Inflammatory macrophage treated with lipopolysaccharide for 4 hours (primary cell): ENCODE measurements at places on chromosomes 3 and 15.
A peak's percentile ranks its signal among the peaks of the same experiment; 100 is the strongest.

GRCh38 chr15:63323798-63324563 lies 46.6 kb downstream of the APH1B start:
- no peak for DNase-seq

GRCh38 chr15:85282504-85283115 lies 97.8 kb upstream of the AKAP13 start:
- no peak for DNase-seq

GRCh38 chr15:43249699-43250203 lies 17.0 kb downstream of the TGM5 start:
- DNase-seq: peak; percentile 71

- DNase-seq: no peak
Observed at GRCh38 chr3:32022947-32023346, 41.4 kb downstream of the ZNF860 start.

DNA sequence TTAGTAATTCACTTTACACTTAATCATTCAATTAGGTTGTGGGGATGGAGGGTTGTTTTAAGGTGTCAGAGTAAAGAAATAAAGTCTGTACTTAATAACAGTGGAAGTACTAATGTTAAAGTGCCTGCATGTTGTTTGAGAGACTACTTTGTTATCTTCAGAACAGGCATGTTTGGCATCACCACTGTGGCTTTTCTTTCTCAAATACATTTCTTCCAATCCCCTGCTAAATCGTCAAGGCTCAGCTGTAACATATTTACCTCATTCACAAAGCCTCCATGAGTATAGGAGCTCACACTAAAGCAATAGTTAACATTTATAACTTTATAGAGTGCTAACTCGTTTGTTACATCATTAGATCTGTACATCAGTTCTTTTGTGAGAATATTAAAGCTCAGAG lies 2.6 kb downstream of the TIMMDC1 start:
- no peak for DNase-seq

DNA sequence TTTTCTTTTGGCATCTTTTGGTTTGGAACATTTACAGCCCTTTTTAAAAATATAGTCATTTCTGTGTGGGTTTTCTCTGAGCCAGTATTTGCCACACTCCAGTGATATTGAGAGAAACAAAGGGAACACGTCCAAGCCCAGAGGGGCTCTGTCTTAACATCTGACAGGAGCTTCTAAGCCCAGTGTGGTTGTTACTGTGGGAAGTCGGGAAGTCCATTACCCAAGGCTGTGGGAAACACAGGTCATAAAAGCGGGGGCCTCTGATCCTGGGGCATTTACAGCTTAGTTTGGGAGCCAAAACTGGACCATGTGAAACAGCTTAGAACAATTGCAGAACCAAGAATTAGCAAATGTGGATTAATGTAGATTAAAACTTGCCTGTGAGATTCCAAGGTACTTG lies 123.0 kb downstream of the PTPRG start:
- DNase-seq: no peak

- peak; percentile 68 for DNase-seq
Observed at GRCh38 chr15:50145451-50145872, 26.4 kb upstream of the ATP8B4 start.

DNA sequence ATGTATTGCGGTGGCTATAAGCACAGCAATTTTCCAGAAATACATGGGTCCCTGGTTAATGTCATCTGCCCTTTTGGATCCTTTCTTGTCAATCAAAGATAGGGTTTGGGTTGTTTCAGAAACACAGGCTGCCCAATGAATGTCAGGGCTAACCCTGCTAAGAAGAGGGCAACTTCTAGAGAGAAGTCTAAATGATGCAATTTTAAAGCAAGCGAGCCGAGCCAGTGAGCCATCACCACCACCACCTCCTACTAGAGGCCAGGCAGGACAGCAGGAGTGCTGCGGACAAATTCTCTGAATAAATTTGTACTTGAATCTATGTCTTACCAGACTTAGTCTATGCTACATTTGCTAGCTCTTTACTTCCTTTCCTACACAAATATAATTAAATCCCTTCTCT lies 248.4 kb downstream of the CTNNB1 start:
- no peak for DNase-seq

DNA sequence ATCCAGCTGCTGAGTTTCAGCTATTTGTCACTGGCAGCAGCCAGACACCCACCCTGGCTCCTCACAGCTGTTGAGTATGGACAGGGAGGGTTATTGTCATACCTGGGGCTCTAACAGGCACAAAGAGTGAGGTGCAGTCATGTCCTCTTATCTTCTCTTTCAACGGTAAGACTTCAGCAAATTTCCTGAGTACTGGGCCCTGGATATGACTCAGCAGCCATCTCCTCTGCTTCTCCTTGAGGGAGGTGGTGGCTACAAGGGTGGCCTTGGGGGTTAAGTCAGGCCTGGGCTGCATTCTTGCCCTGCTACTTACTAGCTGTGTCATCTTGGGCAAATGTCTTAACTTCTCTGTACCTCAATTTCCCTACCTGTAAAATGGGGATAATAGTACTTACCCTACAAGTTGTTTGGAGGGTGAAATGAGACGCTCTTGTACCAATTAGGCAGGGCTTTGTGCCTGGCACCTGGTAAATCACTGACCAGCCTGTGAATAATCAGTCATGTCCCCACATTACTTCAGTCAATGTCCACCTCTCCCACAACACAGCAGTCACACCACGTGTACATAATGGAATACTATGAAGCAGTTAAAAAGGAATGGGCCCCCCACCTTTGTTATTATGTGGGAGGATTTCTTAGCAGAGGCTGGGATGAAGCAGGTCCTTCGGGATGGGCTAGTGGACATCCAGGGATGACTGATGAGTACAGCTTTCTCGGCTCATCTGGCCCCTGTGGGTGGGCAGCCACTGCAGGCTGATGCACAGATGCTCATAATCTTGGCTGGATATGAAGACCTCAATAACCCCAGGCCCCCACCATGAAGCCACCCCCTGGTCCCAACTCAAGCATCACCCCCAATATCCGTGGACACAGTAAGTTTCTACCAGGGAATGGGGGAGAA lies 528.8 kb downstream of the SHQ1 start:
- no peak for DNase-seq

DNA sequence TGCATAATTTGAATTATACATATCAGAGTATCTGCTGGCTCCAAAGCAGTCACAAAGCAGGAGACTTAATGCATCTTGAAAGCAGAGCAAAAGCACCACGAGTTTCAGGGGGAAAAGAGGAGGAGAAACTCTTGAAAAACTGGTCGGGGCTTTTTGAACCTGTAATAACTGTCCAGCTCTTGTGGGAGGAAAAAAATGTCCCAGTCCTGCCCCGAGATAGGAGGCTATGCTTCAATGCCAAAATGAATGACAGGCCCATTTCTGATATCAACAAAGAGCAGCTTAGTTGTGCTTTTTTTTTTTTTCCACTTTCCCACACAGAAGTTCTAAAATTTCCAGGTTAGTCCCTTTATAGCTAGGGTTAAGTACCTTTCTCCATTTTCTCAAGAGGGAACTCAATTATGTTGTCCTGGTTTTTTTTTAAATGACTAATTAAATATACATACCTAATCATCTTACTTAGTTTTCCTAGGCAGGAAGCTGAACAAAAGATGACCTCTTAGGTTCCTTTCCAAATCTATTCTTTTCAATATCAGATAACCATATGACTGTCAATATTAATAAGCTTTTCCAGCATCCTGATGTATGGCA lies 120.2 kb downstream of the TFDP2 start:
- no peak for DNase-seq

DNA sequence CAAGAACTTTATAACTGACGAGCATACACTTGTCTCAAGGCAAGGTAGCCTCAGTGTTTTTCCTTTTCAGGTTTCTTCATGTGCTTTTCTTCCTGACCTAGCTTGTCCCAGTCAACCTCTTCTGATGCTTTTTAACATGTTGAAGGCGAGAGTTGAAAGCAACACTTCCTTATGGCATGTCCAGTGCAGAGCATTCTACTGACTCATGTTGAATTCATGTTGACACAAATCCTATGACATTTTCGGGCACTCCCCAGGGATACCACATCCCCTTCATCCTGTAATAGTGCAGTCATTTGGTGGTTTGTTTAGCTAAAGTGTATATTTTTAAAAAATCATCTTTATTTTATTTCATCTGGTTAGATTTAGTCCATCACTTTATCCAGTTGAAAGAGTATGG lies 75.9 kb upstream of the CBLB start:
- peak; percentile 19 for DNase-seq

GRCh38 chr3:128254066-128254590 lies 100.8 kb downstream of the EEFSEC start:
- DNase-seq: no peak

DNA sequence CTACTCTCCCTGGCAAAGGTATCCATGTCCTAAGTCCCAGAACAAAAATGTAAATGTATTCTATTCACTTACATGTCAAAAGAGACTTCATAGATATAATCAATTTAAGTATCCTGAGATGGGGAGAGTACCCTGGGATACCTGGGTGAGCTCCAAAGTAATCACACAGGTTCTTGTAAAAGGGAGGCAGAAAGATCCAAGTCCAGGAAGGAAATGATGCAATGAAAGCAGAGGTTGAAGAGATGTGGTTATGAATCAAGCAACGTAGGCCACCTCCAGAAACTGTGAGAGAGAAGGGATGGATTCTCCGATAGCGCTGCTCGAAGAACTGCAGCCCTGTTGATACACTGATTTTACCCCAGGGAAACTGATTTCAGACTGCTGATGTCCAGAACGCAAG lies 93.9 kb upstream of the VGLL3 start:
- DNase-seq: no peak

- DNase-seq: no peak
Observed at GRCh38 chr15:91156175-91156726, 56.2 kb downstream of the SV2B start.

GRCh38 chr3:94564247-94564646 lies 501.4 kb downstream of the NSUN3 start:
- no peak for DNase-seq

GRCh38 chr3:34106879-34107278 lies 308.4 kb downstream of the PDCD6IP start:
- peak; percentile 35 for DNase-seq

GRCh38 chr3:128491691-128491940 lies 1.4 kb downstream of the GATA2 start:
- no peak for DNase-seq

DNA sequence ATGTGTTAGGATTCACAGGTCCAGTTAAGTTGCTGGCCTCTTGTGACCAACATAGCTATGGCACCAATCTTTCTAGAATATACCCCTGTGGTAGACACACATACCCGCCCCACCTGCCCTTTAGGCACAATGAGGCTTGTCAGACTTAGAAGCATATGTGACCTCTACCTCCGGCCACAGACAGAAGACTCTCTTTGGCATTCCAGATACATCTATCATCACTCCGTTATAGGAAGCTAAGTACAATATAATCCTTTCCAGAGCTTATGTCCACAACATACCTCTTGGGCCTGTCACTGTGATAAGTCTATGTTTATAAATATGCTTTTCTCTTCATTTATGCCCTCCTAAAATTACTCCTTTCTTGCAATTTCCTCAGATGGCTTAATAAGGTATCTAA lies 39.8 kb downstream of the CD47 start:
- no peak for DNase-seq

- no peak for DNase-seq
Observed at GRCh38 chr3:171306631-171307030, 153.6 kb downstream of the TNIK start.

DNA sequence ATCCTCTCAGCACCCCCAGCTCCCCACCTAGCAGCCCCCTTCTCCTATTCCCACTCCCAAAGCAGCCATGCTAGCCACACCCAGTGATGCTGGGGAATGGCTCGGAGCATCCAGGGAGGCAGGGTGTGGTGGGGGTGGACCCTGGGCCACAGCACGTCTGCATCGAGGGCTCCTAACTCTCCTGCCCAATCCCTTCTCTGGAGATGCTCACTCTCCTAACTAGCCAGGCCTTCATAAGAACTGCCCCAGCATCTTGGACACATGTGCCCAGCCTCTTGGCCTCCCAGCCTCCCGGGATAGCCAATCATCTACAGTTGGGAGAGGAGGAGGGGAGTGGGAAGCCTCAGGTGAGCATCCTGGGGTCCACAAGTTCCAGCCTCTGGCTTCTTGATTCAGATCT lies 2.7 kb downstream of the PCBP4 start:
- DNase-seq: no peak

GRCh38 chr15:27089676-27090075 lies 118.7 kb downstream of the GABRG3 start:
- no peak for DNase-seq

GRCh38 chr15:60672400-60672799 lies 193.5 kb upstream of the ICE2 start:
- no peak for DNase-seq

GRCh38 chr3:124878561-124879336 lies 8.4 kb downstream of the ITGB5 start:
- peak; percentile 65 for DNase-seq

DNA sequence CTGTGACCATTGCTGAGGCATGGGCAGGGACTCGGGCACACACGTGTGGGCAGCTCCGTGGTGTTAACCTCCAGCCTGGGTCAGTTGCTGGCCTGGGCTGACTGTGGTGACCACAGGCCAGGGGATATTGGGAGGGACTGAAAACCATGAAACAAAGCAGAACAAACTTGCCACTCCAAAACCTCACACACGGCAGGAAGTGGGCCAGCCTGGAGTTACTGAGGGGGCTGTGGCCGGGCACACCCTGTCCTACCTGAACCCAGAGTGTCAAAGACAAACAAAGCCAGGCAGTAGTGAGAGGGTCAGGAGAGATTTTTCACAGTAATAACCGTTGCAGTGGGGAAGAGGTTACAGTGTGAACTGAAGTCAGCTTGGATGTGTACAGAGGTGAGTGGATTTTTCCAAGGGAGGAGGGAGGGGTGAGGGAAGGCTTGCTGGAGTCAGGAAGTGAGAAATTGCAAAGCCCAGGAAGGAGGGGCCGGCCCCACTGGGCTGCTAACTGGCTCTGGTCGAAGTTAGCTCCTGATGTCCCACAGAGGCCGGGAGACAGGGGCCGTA lies 40.0 kb upstream of the ATP10A start:
- peak; percentile 21 for DNase-seq

GRCh38 chr3:140995881-140996280 lies 54.2 kb downstream of the SLC25A36 start:
- DNase-seq: no peak

DNA sequence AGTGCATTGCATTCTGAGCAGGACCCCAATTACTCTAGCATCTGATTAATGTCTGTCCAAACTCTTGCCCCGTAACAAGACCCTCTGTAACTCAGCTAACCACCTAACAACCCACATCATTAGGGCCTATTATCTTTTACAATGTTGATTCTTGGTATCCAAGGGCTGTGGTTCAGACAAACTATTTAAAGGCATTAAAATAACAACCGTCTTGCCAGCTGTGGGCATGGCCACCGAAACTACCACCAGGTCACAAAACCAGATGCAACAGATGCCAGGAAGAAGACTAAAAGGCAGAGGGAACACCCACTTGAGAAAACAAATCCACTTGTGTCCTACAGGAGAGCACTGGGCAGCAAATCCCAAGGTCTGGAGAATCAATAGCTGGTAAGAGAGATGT lies 262.9 kb downstream of the ERC2 start:
- DNase-seq: no peak
